ENCODE measurements at places on chromosomes 12 and 14.
A peak's percentile ranks its signal among the peaks of the same experiment; 100 is the strongest.

- H3K4me1 ChIP-seq: no peaks in the 10 kb centered on the region
- H3K36me3 ChIP-seq: no peaks in the 10 kb centered on the region
- no peak for DNase-seq
- no peaks in the 10 kb centered on the region for H3K27me3 ChIP-seq
Observed at GRCh38 chr14:35073486-35073885, 27.4 kb downstream of the FAM177A1 start.

DNA sequence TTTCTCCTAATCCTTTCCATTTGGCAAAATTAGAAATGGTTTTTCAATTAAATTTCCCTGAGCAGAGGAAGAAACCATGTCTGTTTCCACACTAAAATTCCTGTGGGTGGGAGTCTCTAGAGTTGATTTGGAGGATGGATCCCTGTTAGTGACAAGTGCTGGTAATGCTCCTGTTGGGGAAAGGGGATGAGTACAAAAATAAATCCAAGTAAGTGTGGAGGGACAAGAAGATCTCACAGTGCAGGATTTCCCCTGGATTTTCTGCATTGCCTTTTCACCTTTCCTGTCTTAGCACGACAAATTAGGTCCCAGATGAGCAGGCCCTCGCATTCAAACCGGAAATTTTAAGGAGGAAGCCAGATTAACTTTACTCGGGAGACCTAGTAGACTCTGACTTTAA lies 107.5 kb downstream of the DAD1 start:
- H3K4me1 ChIP-seq: peaks cover 11% of the 10 kb centered on the region
- DNase-seq: no peak
- H3K27ac ChIP-seq: no peak overlapping the region
- H3K4me3 ChIP-seq: no peak overlapping the region

DNA sequence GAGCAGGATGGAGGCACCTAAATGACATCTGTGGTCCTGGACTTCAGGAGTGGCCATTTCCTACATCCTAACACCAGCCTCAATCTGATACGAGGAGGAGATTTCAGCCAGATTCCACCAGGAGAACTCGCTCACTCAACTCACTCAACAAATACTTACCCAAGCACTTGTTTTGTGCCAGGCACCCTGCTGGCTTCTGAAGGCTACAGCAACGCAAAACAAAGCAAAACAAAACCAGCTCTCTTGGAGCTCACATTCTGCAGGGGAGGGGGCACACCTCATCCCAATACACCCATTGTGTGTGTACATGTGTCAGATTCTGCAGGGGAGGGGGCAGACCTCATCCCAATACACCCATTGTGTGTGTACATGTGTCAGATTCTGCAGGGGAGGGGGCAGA lies 144.8 kb downstream of the PIWIL1 start:
- no peak overlapping the region for H3K4me3 ChIP-seq
- no peak overlapping the region for H3K27ac ChIP-seq
- H3K36me3 ChIP-seq: no peaks in the 10 kb centered on the region
- no peak for DNase-seq
- H3K27me3 ChIP-seq: no peaks in the 10 kb centered on the region

GRCh38 chr14:95265106-95266094 lies 54.3 kb downstream of the CLMN start:
- no peaks in the 10 kb centered on the region for H3K27me3 ChIP-seq
- H3K4me3 ChIP-seq: peak overlapping the region; percentile 37
- no peaks in the 10 kb centered on the region for H3K36me3 ChIP-seq
- H3K27ac ChIP-seq: peak overlapping the region; percentile 54
- peak; percentile 66 for DNase-seq
- H3K4me1 ChIP-seq: peaks cover 14% of the 10 kb centered on the region

GRCh38 chr12:123942911-123943648 lies 29.6 kb downstream of the CCDC92 start:
- no peaks in the 10 kb centered on the region for H3K4me1 ChIP-seq
- no peak overlapping the region for H3K27ac ChIP-seq
- H3K36me3 ChIP-seq: no peaks in the 10 kb centered on the region
- no peak for DNase-seq
- H3K4me3 ChIP-seq: no peak overlapping the region

GRCh38 chr12:69948851-69949250 lies 123.8 kb downstream of the MYRFL start:
- H3K27ac ChIP-seq: no peak overlapping the region
- no peaks in the 10 kb centered on the region for H3K36me3 ChIP-seq
- H3K27me3 ChIP-seq: no peaks in the 10 kb centered on the region
- no peak overlapping the region for H3K4me3 ChIP-seq
- no peaks in the 10 kb centered on the region for H3K4me1 ChIP-seq

DNA sequence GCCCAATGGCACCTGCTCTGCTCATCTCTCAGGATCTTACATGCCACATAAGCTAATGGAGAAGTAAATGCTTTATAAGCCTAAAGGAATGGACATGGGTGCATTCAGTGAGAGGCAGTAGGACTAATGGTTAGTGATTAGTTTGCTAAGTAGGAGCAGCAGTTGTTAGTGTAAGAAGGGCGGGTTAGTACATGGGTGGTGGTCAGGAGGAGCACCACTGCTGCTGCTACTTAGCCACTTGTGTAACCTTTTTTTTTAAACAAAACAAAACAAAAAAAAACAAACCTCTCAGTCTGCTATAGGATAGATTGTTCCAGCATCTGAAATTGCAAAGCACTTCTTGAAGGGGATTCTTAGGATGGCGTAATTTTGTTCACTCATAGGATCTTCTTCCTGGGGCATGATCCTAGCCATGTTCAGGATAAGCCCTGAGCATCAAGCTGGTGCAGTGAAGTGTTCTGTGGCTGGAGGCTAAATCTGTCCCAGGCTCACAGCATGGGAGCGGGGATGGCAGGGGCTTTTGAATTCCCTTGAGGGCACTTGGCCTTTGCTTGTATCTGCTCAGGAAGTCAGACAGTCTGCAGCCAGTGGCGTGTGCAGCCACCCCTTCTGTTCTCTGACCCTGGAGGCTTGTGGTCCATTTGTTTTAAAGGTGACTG lies 63.6 kb downstream of the CHST11 start:
- no peaks in the 10 kb centered on the region for H3K27me3 ChIP-seq
- no peaks in the 10 kb centered on the region for H3K36me3 ChIP-seq
- H3K4me3 ChIP-seq: no peak overlapping the region
- DNase-seq: no peak
- H3K4me1 ChIP-seq: peaks cover 17% of the 10 kb centered on the region

DNA sequence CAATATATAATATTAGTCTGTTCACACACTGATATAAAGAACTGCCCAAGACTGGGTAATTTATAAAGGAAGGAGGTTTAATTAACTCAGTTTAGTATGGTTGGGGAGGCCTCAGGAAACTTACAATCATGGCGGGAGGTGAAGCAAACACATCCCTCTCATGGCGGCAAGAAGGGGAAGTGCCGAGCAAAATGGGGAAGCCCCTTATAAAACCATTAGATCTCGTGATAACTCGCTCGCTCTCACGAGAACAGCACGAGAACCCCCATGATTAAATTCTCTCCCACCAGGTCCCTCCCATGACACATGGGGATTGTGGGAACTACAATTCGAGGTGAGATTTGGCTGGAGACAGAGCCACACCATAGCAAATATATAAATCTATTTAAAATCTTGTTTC lies 269.8 kb downstream of the ATP23 start:
- no peak overlapping the region for H3K4me3 ChIP-seq
- H3K27ac ChIP-seq: no peak overlapping the region
- no peaks in the 10 kb centered on the region for H3K4me1 ChIP-seq
- DNase-seq: no peak
- no peaks in the 10 kb centered on the region for H3K27me3 ChIP-seq

- H3K27ac ChIP-seq: no peak overlapping the region
- no peaks in the 10 kb centered on the region for H3K27me3 ChIP-seq
- no peak overlapping the region for H3K4me3 ChIP-seq
- DNase-seq: no peak
- H3K36me3 ChIP-seq: no peaks in the 10 kb centered on the region
- H3K4me1 ChIP-seq: no peaks in the 10 kb centered on the region
Observed at GRCh38 chr14:94103554-94104150, 6.9 kb upstream of the IFI27 start.

- peak; percentile 79 for DNase-seq
- H3K27me3 ChIP-seq: no peaks in the 10 kb centered on the region
- H3K27ac ChIP-seq: peak overlapping the region; percentile 97
- peak overlapping the region; percentile 44 for H3K4me3 ChIP-seq
- peaks cover 27% of the 10 kb centered on the region for H3K4me1 ChIP-seq
- H3K36me3 ChIP-seq: no peaks in the 10 kb centered on the region
Observed at GRCh38 chr14:89430391-89431236, 13.6 kb upstream of the FOXN3 start.

GRCh38 chr12:104133866-104134265 lies 4.1 kb downstream of the NFYB start:
- DNase-seq: no peak
- peaks cover 18% of the 10 kb centered on the region for H3K4me1 ChIP-seq
- no peaks in the 10 kb centered on the region for H3K27me3 ChIP-seq
- no peak overlapping the region for H3K4me3 ChIP-seq

DNA sequence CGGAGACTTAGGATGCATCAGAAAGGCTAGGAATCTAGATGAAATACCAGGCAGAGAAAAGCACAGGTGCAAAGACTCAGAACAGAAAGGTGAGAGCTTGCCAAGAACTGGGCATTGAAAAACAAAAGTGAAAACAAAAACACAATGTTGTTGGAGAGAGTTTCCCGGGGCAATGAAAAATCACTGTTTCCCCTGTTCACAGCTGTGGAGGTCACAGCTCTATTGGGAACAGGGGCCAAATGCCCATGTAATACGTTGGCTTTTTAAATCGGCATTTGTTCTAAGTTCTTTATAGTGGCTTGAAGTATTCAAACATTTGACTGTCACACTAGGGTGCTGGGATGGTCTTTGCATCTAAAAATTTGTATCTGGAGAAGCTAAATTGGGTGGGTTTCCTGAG lies 108.3 kb downstream of the SLC15A4 start:
- H3K27ac ChIP-seq: no peak overlapping the region
- no peaks in the 10 kb centered on the region for H3K36me3 ChIP-seq
- no peaks in the 10 kb centered on the region for H3K27me3 ChIP-seq
- no peak overlapping the region for H3K4me3 ChIP-seq
- no peak for DNase-seq
- no peaks in the 10 kb centered on the region for H3K4me1 ChIP-seq

DNA sequence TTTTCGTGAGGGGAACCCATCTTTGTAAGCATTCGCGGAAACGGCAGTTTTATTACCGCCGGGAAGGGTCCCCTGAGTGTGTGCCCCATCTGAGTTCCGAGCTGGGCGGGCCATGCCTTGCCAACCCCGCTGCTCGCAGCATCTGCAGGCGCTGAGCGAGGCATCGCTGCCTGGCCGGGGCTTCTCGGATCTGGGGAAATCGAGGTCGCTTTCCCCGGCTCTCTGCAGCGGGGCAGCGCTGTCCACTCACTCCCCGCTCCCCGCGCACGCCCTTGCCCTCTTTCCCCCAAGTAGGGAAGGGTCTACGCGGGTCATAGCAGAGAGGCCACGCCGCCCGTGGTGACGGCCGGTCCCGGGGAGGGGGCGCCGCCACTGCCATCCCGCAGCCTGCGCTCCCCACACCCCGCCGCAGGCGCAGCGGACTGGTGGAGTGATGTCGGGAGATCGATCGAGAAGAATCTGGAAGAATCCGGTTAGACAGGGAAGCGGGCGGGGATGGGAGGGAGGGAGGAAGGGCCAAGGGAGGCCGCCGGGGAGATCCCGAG lies 507 bp upstream of the FKBP4 start:
- H3K27me3 ChIP-seq: no peaks in the 10 kb centered on the region
- DNase-seq: no peak
- H3K27ac ChIP-seq: no peak overlapping the region
- peaks cover 17% of the 10 kb centered on the region for H3K36me3 ChIP-seq
- H3K4me1 ChIP-seq: 0 out of 2 replicates have a peak, but pooled peaks cover 4% of the 10 kb centered on the region

GRCh38 chr12:452667-453210 lies 7.0 kb upstream of the B4GALNT3 start:
- DNase-seq: peak; percentile 65
- H3K4me1 ChIP-seq: no peaks in the 10 kb centered on the region
- H3K36me3 ChIP-seq: no peaks in the 10 kb centered on the region
- peaks cover 15% of the 10 kb centered on the region for H3K27me3 ChIP-seq

DNA sequence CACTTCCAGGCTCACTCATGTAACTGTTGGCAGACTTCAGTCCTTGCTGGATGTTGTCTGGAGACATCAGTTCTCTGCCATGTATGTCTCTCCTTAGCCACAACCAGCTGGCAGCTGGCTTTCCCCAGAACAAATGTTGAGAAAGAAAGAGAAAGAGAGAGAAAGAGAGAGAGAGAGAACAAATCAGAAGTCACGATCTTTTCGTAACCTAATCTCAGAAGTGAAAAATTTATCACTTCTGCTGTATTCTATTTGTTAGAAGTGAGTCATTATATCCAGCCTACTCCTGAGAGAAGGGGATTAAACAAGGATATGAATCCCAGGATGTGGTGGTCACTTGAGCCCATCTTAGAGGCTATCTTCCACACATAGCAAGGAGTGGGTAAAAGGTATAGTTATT lies 101.2 kb downstream of the BTG1 start:
- H3K36me3 ChIP-seq: no peaks in the 10 kb centered on the region
- H3K4me3 ChIP-seq: no peak overlapping the region
- DNase-seq: no peak
- no peak overlapping the region for H3K27ac ChIP-seq
- peaks cover 37% of the 10 kb centered on the region for H3K4me1 ChIP-seq

DNA sequence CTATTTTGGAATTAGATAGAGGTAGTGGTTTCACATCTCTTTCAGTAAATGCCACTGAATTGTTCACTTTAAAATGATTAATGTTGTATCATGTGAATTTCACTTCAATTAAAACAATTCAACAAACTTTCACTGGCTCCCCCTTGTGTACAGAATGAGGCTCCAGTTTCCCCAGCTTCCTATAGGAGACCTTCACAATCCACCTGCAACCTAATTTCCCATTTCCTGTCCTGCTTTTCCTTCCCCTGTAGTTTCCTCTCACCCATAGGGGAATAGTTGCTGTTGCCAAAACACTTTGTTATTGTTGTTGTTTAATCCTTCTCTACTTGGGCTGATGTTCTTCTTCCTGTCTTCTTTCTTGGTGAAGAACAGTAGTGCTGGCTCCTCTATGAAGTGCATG lies 59.8 kb downstream of the NPAS3 start:
- H3K27me3 ChIP-seq: no peaks in the 10 kb centered on the region
- DNase-seq: no peak
- no peaks in the 10 kb centered on the region for H3K4me1 ChIP-seq
- no peak overlapping the region for H3K4me3 ChIP-seq
- H3K36me3 ChIP-seq: no peaks in the 10 kb centered on the region
